ENCODE measurements at places on chromosomes 2 and 18.

- no peak for DNase-seq
These were observed 6.5 kb downstream of the EFEMP1 start for GRCh38 chr2:55917117-55917516.

GRCh38 chr18:74509856-74510769, 13.9 kb downstream of the CNDP2 start:
- DNase-seq = no peak

DNA sequence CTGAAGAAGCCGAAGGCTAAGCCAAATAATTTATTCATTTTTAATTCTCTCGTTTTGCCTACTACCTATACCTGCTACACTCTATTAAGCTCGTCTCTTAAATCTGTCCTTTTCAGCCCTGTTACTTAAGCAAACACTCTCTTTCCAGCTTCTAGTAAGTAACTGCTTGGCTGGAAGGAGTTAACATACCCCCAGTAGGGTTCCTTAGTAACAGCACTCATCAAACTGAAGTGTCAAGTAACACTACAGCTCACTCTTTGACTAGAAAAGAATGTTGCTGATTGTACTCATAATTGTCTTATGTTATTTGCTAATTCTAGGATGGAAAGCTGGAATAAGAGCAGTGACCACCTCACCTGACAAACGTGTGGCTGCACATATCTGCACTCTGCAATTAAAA, 120.0 kb upstream of the SCN7A start:
- no peak for DNase-seq

GRCh38 chr2:97868986-97869721, 126.6 kb downstream of the TMEM131 start:
- no peak for DNase-seq

DNA sequence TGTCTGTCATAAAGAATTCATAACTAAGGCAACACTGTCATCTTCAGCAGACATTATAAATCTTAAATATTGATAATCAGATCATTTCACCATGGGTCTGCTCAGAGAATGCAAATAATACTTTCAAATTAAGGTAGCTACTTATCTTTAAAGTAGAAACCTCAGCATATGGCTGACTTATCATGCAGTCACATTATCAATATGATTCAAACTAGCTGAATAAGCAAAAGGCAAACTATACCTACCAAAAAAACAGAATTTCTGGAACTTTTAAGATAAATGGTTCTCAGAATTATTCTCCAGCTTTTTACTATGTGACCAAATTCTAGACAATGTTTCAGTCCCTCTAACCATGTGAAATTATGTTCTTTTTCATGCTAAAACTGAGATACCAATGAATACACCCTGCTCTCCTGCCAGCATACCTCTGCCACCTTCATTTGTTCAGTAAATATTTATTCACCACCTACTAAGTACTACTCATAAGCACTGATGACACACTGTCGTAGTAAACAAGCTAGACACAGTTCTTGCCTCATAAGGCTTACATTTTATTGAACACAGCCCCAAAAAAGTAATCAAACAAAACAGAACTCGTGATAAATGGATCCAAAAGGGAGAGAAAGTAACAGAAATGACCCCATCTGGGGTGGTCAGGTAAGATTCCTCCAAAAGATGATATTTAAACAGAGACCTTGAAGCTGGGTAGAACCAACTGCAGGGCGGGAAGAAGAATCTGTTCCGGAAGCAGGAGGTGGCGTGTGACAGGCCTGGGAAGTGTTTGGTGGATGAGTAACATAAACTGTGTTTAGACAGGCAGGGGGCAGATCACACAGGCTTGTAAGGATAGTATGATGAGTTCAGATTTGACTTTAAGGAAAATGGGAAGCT, 17.7 kb downstream of the SPIRE1 start:
- no peak for DNase-seq

DNA sequence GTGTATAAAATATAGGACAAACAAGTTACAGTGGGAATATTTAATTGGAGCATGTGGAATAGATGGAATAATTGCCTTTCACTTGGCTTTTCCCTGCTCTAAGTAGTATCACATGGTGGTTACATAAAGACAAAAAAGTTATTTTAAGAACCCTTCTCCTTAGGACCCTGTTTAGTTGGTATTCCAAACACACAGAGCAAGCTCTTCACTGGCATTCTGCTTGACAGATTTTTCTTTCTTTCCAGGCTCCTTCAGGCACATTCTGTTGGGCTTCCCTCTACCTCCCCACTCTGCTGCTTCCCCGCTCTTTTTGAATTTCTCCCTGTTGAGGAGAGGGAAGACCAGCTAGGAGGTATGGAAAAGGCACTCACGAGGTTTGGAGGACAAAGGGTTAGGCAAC, 29.0 kb upstream of the DARS1 start:
- DNase-seq = no peak

DNA sequence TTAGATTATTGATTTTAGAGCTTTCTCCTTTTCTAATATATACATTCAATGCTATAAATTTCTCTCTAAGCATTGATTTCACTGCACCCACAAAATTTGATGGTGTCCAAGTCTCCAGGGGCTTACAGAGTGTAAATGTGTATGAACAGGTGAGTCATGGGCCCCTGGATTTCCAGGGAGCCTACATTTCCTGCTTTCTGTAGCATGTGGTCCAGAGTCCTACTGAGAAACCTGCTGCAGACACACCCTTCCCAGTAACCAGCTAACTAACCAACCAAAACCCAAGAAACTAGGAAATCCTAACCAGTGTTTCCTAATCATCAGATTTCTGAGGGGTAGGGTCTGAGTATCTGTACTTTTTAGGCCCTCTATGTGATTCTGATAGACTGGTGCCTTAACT, 39.5 kb upstream of the TANC1 start:
- DNase-seq = no peak

DNA sequence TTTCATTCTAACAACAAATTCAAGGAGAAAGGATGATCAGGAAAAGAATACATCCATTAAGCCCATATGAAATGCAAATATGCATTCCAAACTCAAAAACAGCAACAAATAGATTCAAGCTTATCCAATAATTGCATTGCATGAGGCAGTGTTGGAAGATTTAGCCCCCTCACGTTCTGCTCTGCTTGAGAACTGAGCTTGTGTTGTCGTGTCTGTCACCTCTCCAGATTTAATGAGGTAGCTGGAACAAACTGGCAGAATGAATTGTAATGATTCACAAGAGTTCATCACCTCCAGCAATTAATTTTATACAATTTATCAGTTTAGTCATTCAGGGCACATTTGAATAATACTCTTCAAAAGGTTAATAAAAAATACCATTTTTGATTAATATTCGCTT, 54.8 kb downstream of the AP1S3 start:
- no peak for DNase-seq

- DNase-seq = peak; percentile 56
These were observed 48.8 kb upstream of the LPIN2 start for GRCh38 chr18:3061581-3062312.
